Cardiac septum (tissue), 1 donor: ENCODE measurements at places on chromosomes 3 and 15. TPM values are rescaled to one million over a fixed set of nuclear protein-coding genes. Genes with fewer than 3 reads are reported as not detected.

- DNase-seq = no peak
Measured at GRCh38 chr15:71195242-71195641, 80.0 kb downstream of the THSD4 start.

The FGD5 gene
- 15.6 TPM for total RNA-seq

The SLCO3A1 gene
- 43.9 TPM for total RNA-seq

The NDN gene
- total RNA-seq = 35.4 TPM

DNA sequence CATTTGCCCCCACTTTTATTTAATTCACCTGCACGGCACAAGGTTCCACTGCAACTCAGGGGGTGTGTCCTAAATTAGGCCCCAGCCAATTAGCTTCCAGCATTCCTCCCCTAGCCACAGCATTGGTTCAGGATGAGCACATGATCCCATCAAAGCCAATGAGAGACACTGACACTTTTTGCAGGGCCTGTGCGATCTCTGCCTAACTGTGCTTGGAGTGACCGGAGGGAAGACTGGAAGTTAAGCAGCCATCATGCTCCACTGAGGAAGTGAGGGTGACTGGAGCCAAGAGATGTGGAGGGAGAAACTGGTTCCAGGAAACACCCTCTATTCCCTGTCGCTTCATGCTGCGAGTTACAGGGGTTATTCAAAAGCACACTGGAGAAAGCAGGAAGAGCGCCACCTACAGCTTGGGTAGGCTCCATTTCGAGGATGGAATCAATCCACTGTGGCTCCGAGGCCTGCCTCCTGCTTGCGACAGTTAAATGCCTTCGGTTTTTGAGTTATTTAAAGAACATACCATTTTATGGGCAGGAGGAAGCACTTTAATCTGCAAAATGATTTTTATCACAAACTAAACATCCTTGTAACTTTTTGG, 122.2 kb upstream of the WNT5A start:
- DNase-seq = no peak

- DNase-seq = no peak
Measured at GRCh38 chr15:78931439-78932257, 13.2 kb downstream of the CTSH start.

DNA sequence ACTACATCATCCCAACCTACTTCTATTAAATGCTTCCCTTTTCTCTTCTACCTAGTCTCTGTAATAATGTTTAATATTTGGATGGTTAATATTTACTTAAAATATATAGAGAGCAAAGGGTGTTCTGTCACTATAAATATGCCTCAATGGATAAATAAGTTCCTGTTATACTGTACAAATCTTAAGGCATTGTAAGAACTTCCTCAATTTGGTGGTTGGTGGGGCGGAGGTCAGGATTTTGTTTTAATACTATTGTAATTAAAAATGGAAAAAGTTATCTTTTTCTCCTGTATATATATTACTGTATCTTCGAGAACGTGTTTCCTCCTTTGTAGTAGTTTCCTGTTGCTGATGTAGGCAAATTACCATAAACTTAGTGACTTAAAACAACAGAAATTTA, 41.5 kb downstream of the SPRED1 start:
- DNase-seq = no peak

DNA sequence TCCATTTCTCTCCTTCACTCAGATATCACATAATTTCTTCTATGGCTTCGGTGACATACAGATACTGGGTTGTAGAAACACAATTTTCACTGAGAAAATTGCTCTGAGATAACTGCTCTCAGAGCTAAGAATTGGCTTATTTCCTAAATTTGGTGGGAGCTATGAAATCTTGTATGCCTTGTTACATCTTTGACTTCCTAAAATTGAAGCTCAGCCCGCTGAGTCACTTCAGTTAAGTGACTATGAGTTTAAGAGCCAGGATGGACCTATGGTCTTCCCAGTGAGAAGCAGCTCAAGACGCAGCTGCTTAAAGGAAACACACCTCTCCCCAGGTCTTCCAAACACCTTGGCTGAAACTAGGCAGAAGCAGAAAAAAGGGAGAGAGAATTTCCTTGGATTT, 56.4 kb downstream of the EFHB start:
- no peak for DNase-seq

The TMEM158 gene
- 0.38 TPM for total RNA-seq

The ZBBX gene
- 0.78 TPM for total RNA-seq

DNA sequence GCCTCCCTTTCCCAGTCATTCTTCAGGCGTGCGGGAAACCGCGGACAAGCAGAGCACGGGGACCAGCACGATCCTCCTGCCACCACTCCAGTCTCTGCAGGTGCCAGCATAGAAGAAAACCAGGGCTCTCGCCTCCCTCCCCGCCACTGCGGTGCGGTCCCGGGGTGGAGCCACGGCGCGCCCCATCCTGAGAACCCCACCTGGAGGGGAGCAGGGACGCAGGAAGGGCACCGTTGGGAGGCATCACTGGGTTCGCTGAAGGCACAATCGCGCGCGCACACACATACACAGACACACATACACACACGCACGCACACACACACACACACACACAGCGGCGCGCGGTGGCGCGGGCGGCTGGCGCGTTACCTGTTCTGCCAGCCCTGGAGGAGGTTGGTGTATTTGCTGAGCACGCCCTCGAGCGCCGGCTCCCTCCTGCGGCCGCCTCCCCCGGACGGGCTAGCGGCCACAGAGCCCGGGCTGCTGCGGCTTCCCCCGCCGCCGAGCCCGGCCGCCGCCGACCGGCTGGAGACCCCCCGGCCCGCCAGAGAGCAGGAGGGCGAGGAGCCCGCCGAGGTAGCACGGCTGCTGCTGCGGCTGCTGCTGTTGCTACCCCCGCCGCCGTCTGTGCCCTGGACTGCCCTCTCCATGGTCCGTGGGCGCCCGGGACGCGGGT, 394 bp downstream of the OSBPL10 start:
- peak; percentile 76 for DNase-seq

The IL1RAP gene
- 20.4 TPM for total RNA-seq

DNA sequence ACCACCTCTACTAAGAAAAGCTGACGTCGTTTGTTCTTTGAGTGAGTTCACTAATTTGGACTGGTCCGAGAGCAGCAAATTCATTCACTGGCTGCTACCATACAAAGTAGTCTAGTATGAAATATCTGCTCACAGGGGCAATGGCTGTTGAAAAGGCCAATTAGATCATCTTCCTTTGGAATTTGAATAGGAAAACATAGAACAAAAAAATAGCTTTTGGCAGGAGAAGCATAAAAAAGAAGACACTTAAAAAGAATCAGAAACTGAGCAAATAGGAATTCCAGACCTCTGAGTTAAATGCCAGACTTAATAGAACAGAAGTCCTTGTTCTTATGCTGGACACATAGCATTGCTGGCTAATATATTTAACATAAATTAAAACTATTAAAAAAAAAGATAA, 159.3 kb downstream of the IL1RAP start:
- DNase-seq = no peak

The NDUFB4 gene
- 360 TPM for total RNA-seq

The SLC12A6 gene
- total RNA-seq = 18.2 TPM

DNA sequence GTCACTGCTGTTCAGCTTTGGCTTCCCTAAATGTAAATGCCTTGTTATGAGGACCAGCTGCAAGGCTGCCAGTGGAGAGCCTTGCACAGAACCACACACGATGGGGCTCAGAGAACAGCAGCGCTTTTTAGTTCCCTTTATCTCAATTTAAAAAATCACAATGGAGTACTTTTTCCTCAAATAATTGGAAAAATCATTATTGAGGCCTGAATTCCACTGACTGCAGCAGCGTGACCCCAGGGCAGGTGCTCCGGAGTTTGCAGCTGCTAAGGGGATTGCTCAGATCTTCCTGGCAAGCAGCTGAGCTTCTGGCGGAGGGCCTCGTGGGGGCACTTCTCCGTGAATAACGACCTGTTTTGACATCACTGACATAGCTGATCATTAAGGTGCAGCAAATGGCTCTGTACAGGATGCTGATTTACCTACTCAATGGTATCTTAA, 245.6 kb upstream of the TRIM42 start:
- DNase-seq = no peak

The SI gene
- total RNA-seq = not detected

The CSPG5 gene
- total RNA-seq = 0.32 TPM

- DNase-seq = no peak
Measured at GRCh38 chr3:73520931-73521461, 103.7 kb downstream of the PDZRN3 start.

The CCDC80 gene
- 122 TPM for total RNA-seq

GRCh38 chr15:45132844-45133560, 3.2 kb downstream of the DUOX1 start:
- no peak for DNase-seq

GRCh38 chr3:181695661-181696491, 15.8 kb upstream of the SOX2 start:
- DNase-seq = no peak

DNA sequence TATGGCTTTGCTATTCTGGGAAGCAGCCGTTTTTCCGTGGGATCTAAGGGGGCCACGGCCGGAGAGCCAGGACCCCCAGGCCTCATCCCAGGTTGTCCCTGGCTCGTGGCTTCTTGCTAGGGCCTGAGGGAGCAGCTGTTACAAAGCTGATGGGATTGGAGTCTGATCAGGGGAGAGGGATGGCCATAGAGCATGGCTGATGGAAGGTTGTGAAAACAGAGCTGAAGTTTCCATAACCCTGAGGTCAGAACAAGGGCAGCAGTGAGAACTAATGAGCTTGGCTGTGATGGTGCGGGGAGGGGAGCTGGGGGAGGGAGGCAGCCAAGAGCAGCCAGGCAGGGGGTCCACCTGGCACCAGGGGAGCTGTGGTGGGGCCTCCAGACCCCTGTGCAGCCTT, 63.0 kb downstream of the LINGO1 start:
- no peak for DNase-seq

DNA sequence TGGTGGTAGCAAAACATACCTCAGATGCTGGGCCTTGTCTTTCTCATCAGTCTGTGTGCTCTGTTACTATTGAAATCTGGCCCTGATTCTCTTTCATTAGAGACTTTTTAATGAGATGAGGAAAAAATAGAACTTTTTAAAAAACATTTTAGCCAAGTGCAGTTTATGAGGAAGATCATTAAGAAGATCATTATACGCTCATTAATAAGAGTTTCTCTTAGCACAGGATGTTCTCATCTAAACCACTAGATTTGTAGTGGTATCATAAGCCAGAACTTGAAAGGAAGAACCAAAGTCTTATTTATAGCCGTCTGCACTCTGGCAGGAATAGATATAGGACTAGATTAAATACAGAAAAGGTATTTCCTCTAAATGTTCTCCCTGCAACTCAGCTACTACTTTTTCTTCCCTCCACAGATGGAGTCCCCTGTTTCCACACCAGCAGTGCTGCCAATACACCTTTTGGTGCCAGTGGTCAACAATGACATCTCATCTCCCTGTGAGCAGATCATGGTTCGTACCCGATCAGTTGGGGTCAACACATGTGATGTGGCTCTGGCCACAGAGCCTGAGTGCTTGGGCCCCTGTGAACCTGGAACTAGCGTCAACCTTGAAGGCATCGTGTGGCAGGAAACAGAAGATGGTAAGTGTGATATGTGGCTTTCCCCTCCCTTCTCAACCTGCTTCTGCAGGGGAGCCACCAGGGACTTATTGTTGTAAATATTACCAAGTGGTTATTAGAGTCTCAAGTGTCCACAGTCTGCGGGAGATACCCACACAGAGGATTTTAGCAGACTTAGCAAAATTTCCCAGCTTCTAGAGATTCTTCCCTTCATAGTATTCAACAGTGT, 152.8 kb downstream of the RBPMS2 start:
- no peak for DNase-seq

DNA sequence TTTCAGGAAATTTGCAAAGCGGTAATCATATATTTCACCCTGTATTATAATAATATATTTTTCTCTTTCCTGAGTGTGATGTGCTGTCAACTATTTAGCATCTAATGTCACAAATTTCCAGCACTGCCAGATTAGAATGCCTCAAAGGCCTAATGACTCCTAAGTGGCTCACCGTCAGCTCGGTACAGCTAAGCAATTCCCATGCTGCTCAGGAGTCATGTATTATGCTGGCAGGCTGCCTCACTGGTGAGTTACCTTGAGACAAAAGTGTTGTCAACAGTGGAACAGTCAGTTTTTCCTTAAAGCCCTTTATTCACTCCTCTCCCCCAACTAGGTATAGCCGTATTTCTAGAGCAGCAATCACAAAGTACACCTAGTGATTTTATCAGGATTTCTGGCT, 83.6 kb downstream of the NSUN3 start:
- no peak for DNase-seq
